ENCODE measurements at places on chromosomes 7 and 10.

- no peak for DNase-seq
These were observed 41.5 kb downstream of the PRF1 start for GRCh38 chr10:70561070-70561469.

DNA sequence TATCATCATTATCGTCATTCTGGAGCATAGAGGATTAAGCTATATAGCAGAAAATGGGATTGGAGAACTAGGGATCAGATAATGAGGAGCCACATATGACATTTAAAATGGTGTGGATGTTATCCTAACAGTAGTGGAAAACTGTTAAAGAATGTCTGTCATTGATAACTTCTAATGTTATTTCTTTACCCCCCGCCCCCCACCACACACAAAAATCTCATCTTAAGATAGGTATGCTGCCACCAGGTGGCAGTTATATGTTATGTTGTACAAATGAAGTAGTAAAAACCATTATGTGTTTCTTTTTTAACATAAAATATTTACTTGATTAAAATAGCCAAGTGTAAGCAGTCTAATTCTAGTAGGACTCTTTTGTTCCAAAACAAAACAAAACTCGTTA lies 13.0 kb downstream of the AKAP9 start:
- no peak for DNase-seq

DNA sequence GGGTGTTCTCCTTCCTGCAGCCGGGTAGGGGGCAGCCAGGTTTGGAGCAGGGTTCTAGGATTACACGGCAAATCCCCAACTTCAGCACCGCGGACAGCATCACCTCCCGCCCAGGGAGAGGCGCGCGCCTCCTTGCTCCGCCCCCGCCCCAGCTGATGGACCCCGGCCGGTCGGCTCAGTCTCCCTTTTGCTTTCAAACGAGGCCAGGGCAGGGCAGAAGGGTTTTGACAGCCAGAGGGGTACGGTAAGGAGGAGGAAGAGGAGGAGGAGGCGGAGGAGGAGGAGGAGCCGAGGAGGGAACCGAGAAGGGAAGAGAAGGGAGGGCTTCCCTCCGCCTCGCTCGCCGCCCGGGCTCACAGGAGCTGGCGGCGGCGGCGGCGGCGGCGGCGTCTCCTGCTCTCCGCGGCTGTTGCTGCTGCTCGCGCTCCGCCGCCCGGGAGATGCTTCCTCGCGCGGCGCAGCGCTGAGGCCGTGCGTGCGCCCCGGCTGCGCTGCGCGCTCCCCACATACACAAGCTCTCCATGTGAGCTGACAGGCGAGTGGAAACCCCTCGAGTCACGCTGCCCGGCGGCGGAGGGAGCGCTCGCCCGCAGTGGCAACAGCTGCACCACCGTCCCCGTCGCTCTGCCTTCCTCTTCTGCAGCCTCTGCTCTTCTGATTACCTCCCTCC lies 615 bp upstream of the CNTNAP2 start:
- peak; percentile 61 for DNase-seq

DNA sequence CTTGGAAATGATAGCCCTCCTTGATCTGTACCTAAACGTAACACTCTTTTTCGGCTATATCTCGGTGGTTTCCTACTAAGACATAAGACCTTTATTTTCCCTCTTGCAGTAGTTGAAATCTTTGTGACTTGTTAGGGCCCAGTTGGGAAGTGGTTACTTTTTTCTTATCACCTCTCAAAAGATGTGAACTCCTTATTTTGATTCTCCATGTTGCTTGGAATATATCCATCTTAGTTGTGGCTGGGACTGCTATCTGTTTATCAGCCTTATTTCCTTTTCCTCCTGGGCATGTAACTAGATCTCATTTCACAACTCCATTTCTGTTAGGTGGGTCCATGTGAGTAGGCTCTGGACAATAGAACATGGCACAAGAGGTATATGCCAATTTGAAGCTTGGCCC lies 4.1 kb upstream of the CPED1 start:
- DNase-seq, result no peak

GRCh38 chr7:35513828-35514227 lies 181.1 kb downstream of the HERPUD2 start:
- DNase-seq, result no peak

- no peak for DNase-seq
These were observed 817.7 kb upstream of the IGFBP3 start for GRCh38 chr7:46738796-46739195.

- no peak for DNase-seq
These were observed 204.5 kb upstream of the RHOBTB1 start for GRCh38 chr10:61148451-61148850.

- no peak for DNase-seq
These were observed 1.6 kb downstream of the DNMBP start for GRCh38 chr10:100008142-100008522.

DNA sequence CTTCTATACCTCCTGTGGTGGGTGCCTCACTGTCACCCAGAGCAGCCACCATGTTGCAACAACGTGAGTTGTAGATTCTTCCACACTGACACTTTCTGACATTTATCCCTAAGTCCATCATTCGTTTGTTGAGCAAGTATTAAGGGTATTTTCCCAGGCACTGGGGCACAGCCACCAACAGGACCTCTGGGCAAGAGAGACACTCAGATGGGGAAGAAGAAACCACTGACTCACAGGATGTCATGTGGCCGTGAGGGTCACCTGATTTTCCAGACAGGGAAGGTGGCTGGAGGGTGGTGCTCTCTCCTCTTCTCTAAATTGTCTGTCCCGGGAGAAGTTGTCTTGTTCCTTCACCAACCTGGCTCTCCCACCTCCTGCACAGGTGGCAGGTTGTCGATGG lies 51.7 kb upstream of the PPIF start:
- DNase-seq, result no peak

DNA sequence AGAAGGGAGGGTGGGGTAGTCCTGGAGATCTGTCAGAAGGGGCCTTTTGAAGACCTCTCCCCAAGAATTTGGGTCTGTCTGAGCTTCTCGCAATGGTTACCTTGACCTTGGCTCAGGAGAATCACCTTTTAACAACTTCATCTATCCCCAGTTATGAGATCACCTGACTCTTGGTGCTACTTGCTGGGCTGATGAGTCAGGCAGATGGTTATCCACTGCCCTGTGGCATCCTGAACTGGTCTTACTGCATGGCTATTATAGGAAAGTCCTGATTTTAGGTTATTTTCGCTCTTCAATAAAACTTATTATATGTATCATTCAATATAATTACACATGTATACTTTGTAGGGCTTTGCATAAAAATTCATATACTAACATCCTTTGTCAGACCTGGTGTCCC lies 274.7 kb downstream of the GFRA1 start:
- no peak for DNase-seq

GRCh38 chr7:73901823-73902597 lies 41.1 kb downstream of the TMEM270 start:
- DNase-seq, result no peak

- peak; percentile 69 for DNase-seq
These were observed at the start of gene IFIT2 for GRCh38 chr10:89301721-89302445. Gene IFIT2, plus strand, starts transcription at chr10:89302046. Its CDS starts 78 bp downstream, at chr10:89302124.

- no peak for DNase-seq
These were observed 277.6 kb upstream of the PHF14 start for GRCh38 chr7:10696064-10696463.

DNA sequence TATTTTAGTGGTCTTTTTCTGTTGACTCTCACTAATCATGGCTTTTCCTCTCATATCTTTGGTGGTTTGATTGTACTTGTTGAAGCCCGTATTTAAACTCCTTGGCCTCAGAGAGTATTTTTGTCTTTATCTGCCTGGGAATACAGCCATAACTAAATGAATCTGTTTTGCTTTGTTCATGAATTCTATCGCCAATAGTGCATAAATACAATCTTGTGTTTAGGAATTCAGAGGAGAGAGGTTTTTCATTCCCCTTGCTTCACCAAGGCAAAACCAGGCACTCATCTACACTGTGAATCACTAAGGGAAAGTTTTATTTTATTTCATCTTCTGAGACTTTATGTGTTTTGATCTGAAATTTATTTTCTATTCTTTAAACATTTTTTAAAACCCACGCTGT lies 152.7 kb downstream of the BICC1 start:
- DNase-seq, result no peak

DNA sequence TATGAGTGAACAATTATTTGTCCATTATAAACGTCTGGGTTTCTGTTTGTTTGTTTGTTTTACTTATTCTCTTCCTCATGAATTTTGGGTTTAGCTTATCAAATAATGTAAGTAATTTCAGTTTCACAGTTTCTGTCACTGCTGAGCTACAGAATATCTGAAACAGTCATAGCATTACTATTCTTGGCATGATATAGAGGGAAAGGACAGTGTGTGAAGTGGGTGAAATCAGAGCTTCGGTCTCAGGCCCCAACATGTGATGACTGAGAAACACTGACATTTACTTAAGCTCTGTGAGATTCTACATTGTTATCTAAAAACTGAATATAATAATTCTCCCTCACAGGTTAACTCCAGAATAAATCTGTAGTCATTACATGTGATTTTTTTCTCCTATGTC lies 8.8 kb upstream of the OR6V1 start:
- DNase-seq, result no peak

- no peak for DNase-seq
These were observed 32.7 kb downstream of the SLC29A3 start for GRCh38 chr10:71351628-71352319.

GRCh38 chr7:80824253-80824652 lies 94.6 kb downstream of the SEMA3C start:
- no peak for DNase-seq

GRCh38 chr10:8312781-8313180 lies 258.3 kb downstream of the GATA3 start:
- no peak for DNase-seq

DNA sequence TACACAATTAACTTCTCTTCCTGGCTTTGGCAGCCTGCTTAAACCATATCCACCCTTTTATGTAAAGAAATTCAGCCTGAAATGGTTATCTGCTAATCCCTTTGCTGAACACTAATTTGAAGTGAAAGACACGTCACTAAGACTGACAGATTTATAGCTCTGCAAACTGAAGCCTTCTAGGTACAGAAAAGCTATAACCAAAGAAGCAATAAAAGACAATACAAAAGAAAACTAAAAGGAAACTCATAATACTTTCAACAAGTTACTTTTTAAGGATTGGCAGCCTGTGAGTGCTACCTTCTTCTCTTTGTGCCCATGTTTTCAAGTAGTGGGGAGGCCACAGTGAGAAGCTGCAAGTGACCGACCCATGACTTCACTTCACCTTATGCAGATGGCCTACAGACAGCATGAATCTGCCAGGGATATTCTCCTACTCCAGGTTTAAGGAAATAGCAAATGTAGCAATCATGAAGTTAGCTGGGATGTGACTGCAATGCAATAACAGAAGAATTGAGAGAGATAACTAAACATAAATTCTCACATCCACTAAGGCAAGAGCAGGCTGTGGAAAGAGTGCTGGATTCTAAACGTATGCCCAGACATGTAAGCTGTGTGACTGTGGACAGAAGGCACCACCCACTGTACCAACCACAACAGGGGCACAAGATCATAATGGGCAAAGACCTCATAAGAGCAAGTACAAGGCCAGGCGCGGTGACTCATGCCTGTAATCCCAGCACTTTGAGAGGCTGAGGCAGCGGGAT lies 10.7 kb upstream of the SPOCK2 start:
- DNase-seq, result no peak

DNA sequence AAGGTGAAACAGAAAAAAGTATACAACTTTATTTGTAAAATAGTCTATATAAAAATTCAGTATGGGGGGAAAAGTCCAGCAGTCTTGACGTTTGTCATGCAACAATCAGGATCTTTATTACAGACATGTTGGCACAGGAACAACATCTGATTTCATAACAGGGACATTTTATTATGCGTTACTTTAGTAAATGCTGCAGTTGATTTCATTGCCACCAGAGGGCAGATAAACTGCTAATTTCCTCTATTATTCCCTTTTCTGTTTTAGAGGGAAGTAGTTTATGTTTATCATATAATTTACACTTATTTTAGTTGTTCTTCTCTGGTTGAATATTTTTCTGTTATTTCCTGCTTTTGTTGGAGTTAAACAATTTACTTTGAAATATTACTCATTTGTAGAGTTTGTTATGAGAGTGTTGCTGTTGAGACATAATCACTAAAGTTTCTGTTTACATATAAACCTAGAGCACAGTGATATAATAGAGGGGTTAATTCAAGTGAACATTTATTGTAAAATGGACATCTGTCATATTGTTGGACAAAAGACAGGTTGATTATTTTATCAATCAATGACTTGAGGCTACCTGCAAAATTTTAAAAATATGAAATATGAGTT lies 3.3 kb downstream of the PLXDC2 start:
- peak; percentile 80 for DNase-seq

DNA sequence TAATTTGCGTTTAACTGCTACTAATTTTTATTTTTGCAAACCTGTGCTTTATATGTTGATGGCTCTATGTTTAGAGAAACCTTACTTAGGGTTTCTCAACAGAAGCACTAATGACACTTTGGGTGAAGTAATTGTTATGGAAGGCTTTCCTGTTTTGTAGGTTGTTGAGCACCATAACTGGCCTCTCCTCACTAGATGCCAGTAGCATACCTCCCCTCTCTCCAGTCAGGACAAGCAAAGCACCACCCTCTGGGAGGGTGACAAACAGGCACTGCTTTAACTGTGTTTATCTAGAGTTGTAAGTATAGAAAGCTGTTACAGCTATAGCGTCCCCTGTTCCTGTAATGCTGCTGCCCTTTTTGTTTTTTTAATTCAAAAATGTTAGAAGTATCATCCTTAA lies 60.9 kb downstream of the WAC start:
- no peak for DNase-seq

DNA sequence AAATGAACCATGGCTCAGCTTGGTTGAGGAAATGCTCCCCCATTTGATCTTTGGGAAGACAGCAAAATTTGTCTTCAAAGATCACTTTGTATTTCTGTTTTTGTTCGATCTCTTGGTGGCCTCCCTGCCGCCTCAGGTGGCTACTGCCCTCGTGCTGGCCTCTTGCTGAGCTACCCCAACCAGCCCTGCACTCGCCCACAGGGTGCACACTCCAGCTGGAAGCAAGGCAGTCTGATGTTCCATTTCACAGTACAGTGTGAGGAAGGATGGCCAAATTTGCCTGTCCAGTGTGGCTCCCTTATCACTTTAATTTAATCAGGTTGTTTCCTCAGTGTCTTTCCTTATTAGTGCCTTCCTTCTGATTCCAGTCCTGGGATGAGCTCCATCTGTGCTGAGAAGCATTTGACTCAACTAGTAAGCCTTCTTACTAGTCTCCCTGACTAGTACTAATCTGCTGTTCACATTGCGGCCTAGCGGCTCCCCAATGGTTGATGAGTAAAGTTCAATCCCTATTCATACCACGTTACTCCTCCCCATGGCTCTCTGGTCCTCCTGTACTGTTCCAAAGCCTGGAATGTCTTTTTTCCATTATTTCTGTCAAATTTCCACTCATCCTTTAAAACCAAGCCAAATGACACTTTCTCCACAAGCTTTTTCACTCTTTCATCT lies 8.2 kb downstream of the MYOF start:
- no peak for DNase-seq

GRCh38 chr10:118723466-118723865 lies 31.3 kb downstream of the CACUL1 start:
- DNase-seq, result no peak

Measured in putamen (tissue), 1 donor.